ENCODE measurements at places on chromosomes 5 and 9.

DNA sequence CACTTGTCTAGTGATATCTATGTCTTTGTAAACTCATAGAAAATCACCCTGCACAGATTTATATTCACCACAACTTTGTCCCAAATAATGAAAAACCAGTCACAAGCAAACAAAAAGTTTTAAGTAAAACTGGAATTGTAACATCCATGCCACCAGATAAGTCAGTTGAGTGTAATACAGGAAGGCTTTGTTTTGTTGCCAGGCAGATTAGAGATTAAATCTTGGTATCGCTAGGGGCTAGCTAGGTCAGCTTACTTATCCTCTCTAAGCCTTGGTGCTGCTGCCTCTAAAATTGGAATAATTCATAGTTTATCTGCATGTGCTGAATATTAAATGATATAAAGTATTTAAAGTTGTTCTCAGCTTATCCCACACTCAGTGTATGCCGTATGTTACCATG is 1062.5 kb downstream of the CDH9 start:
- DNase-seq: no peak

DNA sequence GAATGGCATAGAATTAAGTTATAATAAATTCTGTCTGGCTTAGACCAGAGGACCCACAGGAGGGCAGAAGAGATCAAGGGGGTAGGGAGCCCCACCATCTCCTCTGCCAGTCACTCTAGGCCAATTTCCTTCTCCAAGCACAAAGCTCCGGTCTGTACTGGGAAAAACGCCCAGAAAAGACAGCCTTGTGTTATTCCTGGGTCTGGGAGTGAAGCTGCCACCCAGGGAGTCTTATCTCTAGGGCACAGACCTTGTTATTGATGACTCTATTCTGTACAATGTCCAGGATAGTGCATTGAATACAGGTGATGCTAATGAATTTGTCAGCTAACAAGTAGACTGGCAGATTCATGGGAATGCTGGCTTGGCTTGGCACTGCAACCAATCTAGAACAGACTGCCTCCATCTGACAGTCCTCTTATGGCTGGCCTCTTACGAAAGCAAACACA is 60.7 kb downstream of the MED27 start:
- DNase-seq: no peak

DNA sequence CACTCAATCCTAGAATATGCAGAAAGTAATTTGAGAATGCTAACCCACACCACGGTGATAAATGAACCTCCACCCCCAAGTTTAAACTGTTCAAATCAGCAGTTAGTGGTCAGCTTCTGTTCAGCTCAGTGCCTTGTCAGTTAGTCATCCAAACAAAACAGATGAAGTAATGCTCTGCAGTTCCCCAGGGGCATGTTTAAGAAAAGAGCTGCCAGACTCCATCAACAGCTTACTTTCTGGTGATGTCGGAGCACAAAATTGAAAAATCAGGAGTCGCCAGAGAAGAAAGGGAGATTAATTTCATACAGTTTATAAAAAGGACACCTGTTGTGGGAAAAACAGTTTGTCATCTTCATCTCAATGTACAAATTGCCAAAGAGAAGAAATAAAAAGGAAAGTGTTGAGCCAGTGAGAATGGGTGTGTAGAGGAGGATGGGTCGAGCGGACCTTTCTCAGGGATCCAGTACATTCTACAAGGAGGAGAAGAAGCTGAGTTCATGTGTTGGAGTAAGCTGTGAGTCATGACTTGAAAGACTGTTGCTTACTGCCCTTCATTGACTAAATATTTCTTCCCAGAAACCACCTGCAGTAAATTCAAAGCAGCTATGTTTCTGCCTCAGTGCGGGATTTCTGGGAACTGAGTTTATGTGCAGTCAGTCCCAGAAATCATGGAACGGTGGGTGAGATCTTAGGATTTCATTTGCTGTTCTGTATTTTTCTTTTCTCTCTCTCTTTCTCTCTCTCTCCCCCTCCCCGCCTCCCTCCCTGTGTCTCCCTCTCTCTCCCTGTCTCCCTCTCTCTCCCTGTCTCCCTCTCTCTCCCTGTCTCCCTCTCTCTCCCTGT is 13.7 kb downstream of the TRIO start:
- no peak for DNase-seq

DNA sequence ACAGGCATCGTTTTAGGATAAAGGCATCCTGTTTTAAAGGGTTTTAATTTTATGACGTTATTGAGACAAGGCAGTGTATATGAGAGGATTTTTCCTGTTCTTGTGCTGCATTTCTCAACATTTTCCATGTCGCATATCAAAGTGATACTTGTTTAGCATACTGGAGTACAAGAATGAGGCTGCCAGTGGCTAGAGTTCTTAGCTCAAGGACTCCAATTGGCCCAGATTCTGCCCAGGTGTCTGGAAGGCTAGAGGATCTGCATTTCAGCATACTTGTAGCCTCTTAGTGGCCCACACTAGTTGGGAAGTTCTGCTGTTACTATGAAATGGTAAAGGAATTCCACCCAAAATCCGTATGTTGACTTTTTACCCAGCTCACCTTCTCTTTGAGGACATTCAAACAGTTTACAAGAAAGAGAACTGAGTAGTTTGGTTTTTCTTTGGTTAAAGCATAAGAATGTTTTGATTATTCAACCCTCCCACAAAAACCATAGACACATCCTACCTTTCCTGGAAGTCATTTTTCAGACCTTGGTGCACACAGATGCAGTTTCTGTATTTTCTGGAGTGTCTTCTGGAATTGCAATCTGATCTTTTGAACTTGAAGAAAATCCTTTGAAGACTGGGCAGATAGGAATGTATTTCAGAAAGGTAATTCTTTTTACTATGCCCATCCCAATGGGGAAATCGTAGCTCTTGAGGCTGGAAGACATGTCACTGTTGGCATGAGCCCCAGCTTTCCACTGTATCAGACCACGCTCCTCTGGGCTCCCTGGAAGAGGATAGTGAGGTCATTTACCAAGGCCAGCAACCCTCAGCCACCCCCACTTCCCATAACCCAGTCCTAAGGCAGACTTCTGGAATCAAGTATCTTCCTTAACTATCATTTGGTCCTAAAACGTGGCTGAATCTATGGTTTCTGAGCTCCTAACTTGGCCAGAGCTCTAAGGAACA is 11.3 kb downstream of the SLC23A1 start:
- DNase-seq: no peak

- no peak for DNase-seq
Measured at GRCh38 chr9:96721731-96722429, 56.0 kb downstream of the ZNF510 start.

DNA sequence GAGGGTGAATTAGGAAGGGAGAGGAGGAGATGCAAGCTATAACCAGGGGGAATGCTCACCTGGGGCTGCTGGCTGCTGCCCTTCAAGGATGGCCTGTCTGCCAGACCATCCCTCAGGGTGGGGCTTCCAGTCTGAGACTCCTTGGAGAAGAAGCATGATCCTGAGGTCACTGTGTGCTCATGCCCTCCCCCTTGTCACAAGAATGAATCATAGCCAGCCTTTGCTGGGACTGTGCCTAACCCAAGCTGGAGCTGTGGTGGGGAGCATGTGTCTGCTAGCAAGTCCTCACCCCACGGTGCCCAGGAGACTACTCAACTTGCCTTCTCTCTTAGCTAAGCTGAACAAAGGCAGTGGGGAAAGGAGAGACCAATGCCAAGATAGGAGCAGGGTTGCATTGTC is 463.6 kb downstream of the SPOCK1 start:
- DNase-seq: no peak

- no peak for DNase-seq
Measured at GRCh38 chr9:17994695-17995425, 416.0 kb downstream of the SH3GL2 start.

- DNase-seq: no peak
Measured at GRCh38 chr5:23450187-23450586, 57.2 kb upstream of the PRDM9 start.

DNA sequence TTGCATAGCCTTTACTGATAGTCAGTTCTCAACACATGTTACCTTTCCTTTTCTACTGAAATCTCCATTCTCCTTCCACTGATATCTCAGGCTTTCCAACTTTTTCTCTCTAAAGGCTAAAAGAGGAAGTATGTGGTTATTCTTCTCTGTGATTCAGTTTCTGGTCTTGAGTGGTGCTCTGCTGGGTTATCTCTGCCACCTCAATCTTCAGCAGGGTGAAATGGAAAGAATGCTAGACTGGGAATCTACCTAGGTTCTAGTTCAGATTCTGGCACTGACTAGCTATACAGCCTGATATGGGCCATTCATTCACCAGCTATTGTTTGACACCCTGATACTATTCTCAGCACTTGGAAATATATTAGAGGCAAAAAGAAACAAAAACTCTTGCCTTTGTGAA is 124.9 kb upstream of the GRIA1 start:
- DNase-seq: no peak

DNA sequence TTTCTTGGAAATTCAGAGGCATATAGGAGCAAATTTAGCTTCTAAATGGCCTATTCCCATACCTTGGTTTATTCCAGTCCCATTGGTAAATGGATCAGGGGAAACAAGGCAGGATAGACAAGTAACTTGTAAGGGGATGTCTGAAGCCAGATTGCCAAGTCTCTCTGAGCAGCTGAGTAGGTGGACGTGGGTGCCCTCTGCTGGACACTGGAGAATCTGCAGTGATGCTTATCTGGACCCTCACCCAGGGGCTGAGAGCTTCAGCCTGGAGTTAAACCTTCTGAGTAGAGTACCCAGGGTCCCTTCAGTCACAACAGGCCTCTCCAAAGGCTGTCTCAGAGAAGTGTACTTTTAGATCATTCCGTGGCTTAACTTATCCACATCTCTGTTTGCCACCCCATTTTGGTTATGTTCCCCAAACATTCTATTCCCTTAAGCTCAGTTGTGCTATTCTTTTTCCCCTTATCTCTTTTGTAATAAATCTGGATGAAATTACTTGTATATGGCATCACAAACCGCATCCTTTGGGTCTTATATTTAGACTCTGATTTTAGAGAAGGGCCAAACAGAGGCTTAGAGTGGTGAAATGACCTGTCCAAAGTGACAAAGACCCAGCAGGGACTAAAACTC is 218.3 kb upstream of the GLRA1 start:
- peak; percentile 21 for DNase-seq

Measured in activated T-helper 1 cell treated with anti-CD3 and anti-CD28 coated beads, Interleukin-2, amount 50 U/mL, for 16 hours (primary cell).